ENCODE measurements at places on chromosomes 3 and 15.

- DNase-seq = no peak
These were observed 494.5 kb downstream of the RBMS3 start for GRCh38 chr3:29775340-29775739.

DNA sequence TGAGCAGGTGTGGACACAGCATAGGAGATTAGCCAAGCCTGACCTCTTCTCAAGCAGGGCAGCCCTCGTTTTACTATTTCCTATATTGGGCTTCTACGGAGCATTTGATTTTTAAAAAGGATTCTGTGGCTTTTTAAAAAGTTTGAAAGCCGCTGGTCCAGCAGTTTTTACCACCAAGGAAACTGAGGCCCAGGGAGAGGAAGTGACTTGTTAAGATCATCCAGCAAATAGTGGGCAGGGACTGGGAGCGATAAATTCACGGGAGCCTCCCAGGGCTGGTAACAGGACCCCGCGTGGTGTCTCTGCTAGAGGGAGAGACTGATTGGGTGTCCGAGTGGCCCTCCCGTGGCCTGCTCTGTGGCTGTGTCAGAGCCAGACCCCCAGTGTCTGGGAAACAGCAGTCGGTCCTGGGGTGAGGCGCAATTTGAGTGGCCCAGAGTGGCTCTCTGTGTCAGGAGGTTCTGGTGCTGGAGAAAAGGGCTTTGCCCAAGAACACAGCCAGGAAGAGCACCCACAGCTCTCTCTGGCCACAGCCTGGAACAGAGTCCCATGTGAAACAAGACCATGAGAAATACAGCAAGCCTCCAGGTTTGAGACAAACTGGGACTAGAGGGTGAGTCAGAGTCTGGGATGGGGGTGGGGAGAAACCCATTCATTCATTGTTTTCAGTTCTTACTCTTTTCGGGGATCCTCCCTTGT lies 4.2 kb downstream of the FURIN start:
- DNase-seq = no peak

GRCh38 chr3:193780810-193781478 lies 187.9 kb downstream of the OPA1 start:
- DNase-seq = no peak

GRCh38 chr3:179615458-179616173 lies 11.0 kb downstream of the NDUFB5 start:
- DNase-seq = no peak

- DNase-seq = no peak
These were observed 143.8 kb downstream of the LRTM1 start for GRCh38 chr3:54784021-54784420.

GRCh38 chr3:50390508-50391224 lies 31.3 kb upstream of the TMEM115 start:
- no peak for DNase-seq

GRCh38 chr3:86923071-86923491 lies 67.9 kb downstream of the VGLL3 start:
- DNase-seq = no peak

DNA sequence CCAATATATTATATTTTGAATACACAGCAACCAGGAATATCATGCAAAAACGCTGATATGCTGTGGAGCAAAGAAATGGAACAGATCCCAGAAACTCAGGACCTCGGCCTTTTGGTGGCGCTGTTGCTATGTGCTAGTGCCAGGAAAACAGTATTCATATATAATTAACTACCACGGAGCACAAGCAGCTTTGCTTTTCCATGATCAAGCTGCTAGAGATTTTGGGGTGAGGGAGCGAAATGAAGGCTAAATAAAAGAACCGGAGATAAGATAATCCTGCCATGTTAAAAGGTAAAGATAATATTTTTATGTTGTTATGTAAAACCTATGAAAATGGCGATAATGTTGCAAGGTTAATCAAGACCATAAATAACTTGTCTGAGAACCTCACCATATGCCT lies 157.7 kb upstream of the FAM3D start:
- no peak for DNase-seq

DNA sequence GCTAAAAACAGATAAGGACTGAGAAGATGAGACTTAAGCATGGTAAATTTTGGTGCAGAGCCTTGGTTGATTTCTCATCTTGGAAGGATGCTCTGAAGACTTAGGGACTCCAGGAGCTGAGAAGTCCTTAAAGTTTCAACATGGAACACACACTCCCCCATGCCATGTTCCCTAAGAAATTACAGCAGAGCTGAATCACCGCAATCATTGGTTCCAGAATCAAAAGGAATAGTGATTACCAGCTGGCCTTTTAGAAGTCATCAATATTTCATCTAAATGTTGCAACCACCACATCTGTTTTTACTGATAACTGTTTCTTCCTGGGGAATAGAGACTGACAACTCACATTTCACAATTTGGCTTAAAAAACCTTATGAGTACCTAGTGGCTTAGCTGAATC lies 229.3 kb downstream of the MINAR1 start:
- no peak for DNase-seq

DNA sequence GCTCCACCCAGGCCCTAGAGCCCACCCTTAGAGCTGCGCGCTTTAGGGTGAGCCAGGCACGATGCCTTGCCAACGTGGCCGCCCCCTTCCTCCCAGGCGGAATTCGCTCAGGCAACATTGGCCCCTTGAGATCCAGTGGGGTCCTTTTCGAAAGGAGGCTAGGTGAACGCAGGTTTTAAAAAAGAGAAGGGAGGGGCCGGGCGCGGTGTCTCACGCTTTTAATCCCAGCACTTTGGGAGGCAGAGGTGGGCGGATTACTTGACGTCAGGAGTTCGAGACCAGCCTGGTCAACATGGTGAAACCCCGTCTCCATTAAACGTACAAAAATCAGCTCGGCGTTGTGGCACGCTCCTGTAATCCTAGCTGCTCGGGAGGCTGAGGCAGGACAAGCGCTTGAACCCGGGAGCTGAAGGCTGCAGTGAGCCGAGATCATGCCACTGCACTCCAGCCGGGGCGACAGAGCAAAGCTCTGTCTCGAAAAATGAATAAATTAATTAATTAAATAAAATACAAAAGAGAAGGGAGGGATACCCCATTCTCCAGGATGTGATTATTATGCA lies 984 bp upstream of the RPP25 start:
- DNase-seq = no peak

GRCh38 chr3:194375473-194376240 lies 6.1 kb upstream of the LRRC15 start:
- DNase-seq = no peak

- no peak for DNase-seq
These were observed 164.3 kb downstream of the LRRK1 start for GRCh38 chr15:101083336-101084045.

DNA sequence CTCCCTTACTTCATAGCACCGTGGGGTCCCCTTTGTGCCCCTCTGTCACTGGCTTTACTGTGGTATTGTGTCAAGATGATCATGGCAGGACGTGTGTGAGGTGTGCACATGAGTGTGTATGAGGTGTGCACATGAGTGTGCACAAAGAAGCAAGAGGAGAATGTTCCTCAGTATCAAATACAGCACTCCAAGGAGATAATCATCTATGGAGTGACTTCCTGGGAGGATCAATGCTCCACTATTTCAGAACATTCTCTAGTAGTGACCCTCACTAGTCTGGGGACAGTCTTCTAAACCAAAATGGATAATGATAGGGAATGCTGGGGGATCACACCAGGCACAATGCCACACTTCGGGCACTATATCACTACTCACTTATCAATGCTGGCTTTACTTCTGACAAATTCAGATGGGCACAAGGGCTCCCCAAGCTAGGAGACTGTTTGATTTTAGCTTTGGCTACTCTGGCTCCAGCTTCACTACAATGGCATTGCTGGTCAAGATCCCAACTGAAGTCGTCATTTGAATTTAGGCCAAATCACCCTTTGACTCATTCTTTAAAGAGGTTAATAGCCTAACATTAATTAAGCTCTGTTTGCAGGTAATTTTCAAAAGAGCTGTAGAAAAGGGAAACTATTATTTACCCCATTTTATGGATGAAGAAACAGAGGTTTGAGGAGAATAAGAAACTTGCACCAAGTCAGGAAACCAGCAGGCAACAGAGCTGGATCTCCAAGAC lies 124.1 kb downstream of the THRB start:
- DNase-seq = no peak

- DNase-seq = no peak
These were observed 44.8 kb downstream of the CCDC12 start for GRCh38 chr3:46931631-46932331.

- DNase-seq = peak; percentile 55
These were observed 75.0 kb upstream of the RNU6-1 start for GRCh38 chr15:67914537-67915460.

- no peak for DNase-seq
These were observed 65.4 kb upstream of the UMPS start for GRCh38 chr3:124664804-124665203.

- DNase-seq = no peak
These were observed 245.7 kb upstream of the HES1 start for GRCh38 chr3:193890016-193890897.

- peak; percentile 80 for DNase-seq
These were observed 127.6 kb downstream of the SOX2 start for GRCh38 chr3:181839039-181839915.

GRCh38 chr3:105537371-105538080 lies 170.8 kb downstream of the ALCAM start:
- no peak for DNase-seq

DNA sequence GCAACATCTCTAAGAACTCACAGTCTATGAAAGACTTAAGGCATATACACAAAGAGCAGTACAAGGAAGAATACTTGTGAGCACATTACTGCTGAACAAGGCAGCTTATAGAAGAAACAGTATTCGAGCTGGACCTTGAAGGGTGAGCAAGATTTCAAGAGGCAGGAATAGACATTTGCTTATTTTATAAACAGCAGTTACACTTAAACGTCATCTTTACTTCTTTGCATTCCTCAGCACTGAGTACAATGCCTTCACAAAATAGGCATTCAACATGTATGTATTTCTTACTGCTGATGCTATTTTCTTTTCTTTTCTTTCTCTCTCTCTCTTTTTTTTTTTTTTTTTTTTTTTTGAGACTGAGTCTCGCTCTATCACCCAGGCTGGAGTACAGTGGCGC lies 205.8 kb downstream of the ZIC4 start:
- no peak for DNase-seq

DNA sequence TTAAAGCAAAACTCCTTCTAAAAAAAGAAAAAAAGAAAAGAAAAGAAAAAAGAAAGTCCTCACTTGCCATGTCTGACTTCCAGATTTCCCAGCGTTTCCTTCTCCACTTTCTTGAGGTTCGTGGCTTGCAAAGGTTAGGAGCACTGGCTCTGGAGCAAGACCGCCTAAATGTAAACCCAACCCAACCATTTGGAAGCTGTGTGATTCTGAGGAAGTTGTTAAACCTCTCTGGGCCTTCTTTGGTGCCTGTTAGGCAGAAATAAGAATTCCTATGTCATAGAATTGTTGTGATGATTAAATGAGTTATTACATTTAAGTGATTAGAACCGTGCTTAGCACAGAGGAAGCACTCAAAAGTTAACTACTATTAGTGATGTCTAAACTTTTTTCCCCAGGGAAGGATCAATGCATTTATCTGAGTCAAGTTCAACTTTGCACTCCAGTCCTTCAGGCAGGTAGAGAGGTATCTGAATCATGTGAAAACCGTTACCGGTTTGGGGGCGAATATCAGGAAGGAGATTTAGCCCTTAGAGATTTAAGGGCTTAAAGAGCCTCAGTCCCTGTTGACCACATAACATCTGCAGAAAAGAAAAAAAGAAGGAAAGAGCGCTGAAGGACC lies 78.3 kb upstream of the HES1 start:
- DNase-seq = no peak

DNA sequence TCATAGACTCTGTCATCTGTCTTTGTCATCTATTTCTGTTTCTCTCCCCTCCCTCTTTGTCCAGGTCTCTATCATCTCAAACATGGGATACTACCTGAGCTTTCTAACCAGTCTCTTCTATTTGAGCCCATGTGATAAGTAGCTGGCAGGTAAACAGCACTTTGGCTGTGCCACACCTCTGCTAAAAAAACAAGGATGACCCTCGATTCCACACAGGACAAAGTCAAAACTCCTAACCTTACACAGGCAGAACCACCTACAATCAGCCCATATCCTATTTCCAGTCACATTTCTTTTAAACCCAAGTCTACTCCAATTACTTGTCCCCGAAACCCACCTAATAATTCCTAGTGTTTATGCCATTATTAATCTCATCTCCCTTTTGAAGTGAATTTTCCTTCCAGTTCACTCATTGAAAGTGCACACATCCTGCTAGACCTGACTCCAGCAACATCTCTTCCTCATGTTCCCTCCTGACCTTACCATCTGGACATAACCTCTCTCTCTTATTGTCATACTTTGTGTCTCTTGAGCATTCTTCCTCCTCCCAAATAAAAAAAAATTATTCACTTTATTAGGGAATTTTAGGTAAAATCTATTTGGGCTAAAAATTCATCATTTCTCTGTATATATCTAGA lies 256.1 kb upstream of the ONECUT1 start:
- no peak for DNase-seq

DNA sequence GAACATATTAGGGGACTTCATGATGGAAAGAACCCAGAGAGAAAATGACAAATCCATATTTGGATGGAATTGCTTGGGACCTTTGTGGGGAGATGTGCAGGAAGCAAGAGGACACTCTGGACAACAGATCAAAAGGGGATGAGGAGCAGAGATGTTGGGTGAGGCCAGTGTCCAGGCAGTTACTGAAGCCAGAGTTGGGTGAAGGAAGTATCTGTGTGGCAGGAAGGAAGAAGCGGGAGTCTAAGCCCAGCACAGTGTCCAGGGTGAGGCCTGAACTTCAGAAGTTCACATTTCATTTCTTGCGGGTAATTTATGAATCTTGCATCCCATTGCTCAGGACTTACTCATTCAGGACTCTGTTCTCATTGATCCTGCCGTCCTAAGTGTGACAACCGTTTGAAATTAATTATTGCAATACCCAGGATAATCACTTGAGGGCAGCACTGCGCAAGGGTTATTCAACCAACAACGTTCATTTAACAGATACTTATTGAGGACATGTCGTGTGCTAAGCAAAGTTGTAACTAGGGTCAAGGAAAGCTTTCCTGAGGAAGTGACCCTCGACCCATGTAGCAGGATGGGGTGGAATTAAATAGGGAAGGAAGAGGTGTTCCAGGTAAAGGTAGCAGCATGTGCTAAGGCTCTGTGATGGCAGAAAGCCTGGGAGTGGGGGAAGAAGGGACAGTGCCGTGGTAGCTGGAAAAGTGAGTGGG lies 61.3 kb upstream of the CMTM8 start:
- no peak for DNase-seq

DNA sequence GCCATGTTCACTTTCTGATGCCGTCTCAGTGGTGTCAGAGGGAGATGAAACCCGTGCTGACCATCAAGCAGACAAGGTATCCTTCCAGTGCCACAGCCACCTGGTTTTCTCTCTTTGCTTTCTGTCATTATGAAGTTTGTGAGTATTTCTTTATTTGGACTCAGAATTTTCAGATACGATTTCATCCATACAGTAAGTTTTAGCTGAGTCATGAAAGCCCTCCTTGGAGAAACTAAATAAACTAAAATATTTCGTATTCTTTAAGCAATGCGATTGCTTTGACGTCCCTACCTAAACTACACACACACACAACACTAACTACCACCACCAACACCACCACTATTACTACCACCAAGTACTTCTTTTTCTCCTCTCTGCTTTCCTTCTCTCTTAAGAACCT lies 350.1 kb downstream of the NTRK3 start:
- DNase-seq = no peak

GRCh38 chr3:20125289-20125688 lies 60.7 kb downstream of the SGO1 start:
- DNase-seq = no peak

Data from NCI-H1417 treated with DMSO at 0.1 percent for 48 hours (cell line).